ENCODE measurements at places on chromosomes 12 and 14.

DNA sequence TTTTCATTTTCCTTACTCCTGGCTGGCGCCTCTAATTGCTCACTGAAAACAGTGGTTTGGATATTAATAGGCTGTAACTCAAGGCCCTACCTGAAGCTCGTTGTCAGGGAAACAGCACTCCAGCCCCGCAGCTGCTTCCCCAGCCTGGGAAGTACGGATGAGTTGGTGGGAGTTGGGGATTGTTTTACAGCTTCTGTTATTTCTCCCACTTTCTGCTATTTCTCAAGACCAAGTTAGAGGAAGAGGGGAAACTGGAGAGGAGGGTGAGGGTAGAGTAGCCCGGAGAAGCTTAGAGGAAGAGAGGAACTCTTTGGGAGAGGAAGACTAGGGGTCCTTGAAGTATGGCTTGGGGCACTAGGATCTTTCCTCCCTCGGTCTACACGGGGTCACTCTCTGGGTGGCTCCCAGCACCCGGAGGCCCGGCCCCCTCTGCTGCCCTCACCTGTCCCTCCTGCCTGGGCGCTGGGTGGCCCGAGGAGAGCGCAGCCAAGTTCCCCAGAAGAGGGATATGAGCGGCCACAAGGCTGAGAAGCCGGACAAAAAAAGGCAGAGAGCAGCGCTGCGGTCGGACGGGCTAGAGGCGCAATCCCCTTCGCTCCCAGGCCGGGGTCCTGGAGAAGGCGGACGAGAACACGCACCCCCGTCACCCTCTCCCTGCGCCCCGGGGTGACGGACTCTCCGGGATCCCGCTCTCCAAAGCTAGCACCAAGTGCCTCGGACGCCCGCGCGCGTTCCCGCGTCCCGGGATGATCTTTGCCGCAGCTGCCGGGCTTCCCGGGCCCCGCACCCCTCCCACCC, 671 bp downstream of the SPTB start:
- DNase-seq, result peak; percentile 29

- DNase-seq, result no peak
Observed at GRCh38 chr14:39203659-39204606, 28.9 kb downstream of the PNN start.

GRCh38 chr12:75986001-75986746, 45.4 kb downstream of the PHLDA1 start:
- DNase-seq, result no peak

DNA sequence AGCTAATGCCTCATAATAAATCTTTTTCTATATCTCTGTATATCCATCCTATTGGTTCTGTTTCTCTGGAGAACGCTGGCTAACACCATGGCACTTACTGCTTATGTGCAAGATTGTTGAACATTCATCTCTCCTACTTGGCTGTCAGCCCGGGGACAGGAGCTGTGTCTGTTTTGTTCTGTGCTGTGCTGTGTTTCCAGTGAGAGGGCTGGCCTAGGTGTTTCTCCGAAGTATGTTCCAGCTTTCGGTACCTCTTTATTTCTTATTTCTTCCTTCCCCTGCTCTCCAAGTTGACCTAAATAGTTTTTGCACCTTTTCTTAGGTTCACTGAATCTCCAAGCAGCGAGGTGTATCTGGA, 18.8 kb upstream of the NR4A1 start:
- peak; percentile 19 for DNase-seq

- no peak for DNase-seq
Observed at GRCh38 chr12:105569886-105570285, 239.4 kb downstream of the C12orf75 start.

DNA sequence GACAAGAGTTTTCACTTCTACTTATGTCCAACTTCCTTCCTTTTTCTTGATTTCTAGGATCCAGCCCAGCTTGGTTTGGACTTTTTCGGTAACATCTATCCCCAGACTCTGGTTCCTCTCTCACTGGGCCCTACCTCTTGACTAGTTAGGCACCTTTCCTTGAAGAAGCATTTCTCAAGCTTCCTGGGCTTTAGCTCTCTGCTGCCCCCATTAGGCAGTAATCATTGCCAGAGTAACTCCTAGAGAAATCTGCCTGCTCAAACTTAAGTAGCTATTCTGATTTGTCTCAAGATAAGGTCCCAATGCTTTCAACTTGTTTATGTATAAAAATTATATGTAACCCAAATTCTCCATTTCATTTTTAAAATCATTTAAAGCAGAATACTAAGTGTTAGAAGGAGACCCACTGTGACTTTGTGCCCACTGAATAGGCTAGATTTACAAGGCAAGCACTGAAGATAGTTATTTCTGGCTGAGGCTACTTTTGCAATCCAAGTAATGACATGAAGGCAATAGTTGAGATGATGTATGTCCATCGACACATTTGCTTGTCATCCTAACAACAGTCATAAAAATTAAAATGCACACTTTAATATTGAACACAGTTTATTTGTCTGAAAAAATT, 275.0 kb upstream of the G2E3 start:
- peak; percentile 43 for DNase-seq

GRCh38 chr12:107429006-107429705, 256.4 kb upstream of the PWP1 start:
- peak; percentile 31 for DNase-seq

DNA sequence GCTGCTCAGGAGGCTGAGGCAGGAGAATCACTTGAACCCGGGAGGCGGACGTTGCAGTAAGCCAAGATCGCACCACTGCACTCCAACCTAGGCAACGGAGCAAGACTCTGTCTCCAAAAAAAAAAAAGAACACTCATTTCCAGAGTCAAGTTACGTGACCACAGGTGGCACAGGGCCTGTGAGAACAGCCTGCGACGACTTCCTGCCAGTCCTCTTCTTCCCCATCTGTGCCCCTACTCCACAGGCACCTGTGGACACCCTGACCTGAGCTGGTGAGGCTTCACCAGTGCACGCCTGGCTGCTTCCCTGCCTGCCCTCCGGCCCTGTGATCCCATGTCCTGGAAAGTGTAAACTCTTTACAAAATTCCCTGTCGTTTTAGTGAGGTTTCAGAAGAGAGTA, 77.7 kb downstream of the PPP2R5C start:
- peak; percentile 35 for DNase-seq

- no peak for DNase-seq
Observed at GRCh38 chr12:1369938-1370500, 224.4 kb downstream of the FBXL14 start.

DNA sequence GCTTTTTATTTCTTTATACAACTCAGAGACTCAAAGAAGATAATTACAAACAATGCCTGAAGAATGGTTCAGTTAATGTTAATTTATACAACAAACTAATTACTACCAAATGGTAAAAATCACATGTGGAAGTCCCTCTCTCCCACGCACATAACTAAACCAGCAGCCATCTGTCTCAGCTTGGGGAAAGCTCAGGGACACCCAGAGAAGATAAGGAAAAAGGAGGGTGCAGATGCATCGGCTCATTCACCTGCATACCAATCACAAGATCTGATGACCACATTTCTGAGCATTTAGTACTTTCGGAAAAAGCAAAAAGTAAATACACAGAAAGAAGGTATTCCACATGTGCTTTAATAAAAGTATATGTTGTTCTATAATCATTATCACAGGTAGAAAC, 136.3 kb downstream of the SOX5 start:
- DNase-seq, result no peak

- peak; percentile 98 for DNase-seq
Observed at GRCh38 chr12:16324772-16325171, 22.7 kb upstream of the MGST1 start.

GRCh38 chr12:10716704-10717315, 6.3 kb downstream of the YBX3 start:
- peak; percentile 2 for DNase-seq

- DNase-seq, result no peak
Observed at GRCh38 chr12:78916845-78917480, 52.4 kb downstream of the SYT1 start.

- peak; percentile 58 for DNase-seq
Observed at GRCh38 chr12:53499266-53500141, at the start of gene MAP3K12. Gene MAP3K12 (minus strand): TSS chr12:53499458. CDS start chr12:53487391, 12,067 bp downstream.

DNA sequence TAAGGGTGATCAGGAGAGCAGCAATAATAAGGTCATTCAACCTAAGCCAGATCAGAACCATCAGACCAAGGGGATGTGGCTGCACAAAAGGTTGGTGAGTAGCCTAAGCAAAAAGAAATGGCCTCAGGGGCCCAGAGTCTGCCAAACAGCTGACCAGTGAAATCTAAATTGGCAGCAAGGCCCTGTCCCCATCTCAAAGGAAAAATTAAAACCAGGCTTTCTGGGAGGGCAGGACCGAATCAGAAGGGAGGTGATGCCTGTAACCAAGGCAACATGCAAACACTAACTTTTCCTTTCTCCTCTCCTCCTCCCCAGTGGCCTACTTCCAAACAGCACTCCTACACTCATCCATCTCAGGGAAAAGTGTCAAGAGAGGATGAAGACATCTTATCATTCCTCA, 256.4 kb downstream of the NUAK1 start:
- no peak for DNase-seq

DNA sequence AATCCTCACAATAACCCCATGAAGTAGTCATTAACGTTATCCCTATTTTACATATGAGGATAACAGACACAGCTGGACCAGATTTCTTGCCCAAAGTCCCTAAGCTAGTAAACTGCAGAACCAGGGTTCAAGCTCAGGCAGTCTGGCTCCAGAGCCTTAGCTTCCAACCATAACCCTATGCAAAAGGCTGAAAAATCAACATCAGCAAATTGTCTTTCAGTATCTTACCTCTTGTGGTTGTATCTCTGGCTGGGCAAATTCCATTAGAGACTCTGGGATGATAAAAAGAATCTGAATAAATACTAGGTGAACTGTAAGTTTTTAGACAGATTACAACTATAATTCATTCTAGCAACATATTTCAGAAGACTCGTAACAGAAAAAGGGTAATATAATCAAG, 24.7 kb downstream of the CAPRIN2 start:
- no peak for DNase-seq

DNA sequence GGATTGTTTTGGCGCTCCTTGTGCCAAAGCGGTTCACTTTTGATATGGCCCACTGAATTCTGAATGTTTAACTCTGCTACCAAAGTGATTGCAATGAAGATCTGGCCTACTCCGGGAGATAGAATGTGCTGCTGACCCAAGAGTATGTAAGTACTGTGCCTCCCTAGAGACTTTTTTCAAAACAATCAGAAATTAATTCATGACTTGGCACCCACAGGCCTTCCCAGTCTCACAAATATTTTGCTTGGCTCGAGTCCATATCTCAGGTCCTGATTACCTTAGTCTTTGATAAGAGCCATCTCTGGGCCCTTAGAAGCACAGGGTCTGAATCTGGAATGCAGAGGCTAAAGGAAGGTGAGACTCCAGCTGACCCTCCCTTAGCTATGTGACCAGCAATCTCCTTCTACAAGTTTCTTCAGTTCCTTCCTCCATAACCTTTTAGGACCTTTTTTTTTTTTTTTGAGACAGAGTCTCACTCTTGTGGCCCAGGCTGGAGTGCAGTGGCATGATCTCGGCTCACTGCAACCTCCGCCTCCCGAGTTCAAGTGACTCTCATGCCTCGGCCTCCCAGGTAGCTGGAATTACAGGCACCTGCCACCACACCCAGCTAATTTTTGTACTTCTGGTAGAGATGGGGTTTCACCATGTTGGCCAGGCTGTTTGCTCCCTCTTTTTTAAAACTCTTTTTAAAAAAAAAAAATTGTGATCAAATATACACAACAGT, 49.5 kb upstream of the METAP2 start:
- DNase-seq, result no peak

DNA sequence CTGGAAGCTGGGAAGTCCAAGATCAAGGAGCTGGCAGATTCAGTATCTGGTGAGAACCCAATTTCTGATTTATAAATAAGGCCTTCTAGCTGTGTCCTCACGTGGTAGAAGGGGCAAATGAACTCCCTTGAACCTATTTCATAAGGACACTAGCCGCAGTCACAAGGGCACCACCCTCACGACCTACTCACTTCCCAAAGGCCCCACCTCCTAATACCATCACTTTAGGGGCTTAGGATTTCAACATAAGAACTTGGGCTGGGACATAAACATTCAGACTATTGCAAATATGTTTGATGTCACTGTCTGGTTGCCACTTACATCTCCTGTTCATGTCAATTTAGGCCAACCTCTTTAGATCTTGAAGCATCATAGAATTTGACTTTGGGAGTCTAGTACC, 10.8 kb upstream of the CNIH1 start:
- DNase-seq, result no peak

GRCh38 chr12:124493809-124494750, 73.3 kb downstream of the NCOR2 start:
- no peak for DNase-seq

- DNase-seq, result no peak
Observed at GRCh38 chr12:132478433-132478803, 11.5 kb upstream of the FBRSL1 start.

GRCh38 chr12:108117163-108117849, 11.8 kb upstream of the WSCD2 start:
- DNase-seq, result no peak

DNA sequence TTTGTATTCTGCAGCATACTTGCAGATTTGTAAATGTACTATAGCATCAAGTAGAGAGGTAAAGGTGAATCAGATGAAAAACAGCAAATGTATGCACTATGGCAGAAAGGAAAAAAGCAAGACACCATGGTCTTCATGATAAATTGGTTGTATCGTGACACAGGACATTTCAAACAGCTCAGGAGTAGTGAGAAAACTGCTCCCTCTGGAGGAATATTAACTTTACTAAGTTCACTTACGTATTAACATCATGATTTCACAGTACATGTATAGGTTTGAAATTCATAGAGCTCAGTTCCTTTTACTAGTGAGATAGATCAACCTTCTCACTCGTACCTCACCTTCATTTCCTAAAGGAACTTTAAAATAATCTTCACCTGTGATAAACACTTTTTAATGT, 6.5 kb downstream of the MBIP start:
- DNase-seq, result no peak

DNA sequence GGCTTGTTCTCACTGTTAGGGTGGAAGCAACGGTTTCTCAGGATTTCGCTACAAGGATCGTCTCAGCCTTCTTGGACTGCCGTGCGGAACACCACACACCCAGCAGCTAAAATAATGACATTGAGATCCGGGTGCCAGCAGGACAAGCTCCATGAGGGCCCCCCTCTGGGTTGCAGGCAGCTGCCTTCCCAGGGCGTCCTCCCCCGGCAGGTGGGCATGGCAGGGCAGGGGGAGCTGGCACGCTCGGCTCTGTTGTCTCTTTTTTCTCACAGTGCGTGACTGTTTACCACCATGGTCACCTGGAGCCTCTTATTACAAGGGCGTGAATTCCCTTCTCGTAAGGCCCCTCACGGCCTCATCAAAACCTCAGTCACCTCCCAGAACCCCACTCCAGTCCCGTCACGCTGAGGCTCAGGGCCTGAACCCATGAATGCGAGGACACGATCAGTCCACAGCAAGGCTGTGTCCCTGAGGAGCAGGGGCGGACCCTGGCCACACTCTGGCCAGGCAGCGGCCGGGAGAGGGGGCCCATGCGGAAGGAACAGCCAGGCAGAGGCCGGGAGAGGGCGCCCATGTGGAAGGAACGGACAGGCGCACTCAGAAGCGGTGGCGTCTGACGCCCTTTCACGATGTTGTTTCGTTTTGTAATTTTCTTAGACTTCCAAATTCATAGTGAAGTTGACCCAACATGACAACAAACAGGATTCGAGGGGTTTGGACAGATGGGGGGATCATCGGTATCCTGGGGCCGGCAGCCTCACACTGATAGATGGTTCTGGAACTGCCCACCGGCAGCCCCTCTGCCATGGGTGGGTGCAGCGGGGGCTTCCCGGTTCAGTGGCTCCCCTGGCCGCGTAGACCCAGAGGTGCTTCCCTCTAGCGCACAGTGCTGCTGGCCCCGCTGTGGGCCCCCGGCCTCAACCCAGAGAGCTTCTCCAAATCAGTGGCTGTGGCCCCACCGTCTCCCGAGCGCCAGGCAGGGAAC, 10.0 kb downstream of the LRCOL1 start:
- peak; percentile 71 for DNase-seq
